ENCODE measurements at places on chromosomes 2 and 18.

- DNase-seq: no peak
These were observed 127.1 kb downstream of the CERS6 start for GRCh38 chr2:168583064-168583709.

DNA sequence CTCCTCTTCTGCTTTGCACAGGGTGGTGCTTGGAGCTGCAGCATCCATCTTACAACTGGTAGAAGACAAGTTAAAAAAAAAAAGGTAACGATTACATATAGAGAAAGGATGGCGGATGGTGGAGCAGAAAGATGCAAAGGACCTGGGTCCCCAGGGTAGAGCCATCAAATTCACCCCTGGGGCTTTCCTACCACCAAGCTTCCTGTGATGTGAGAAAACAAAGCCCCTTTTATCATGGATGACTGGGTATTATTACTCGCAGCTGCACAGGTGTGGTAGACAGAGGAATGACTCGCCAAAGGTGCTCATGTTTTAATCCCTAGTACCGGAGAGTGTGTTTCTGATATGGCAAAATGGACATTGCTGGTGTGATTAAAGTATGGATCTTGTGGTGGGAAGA, 1.3 kb upstream of the ACOXL start:
- no peak for DNase-seq

- DNase-seq: no peak
These were observed 84.7 kb downstream of the GLI2 start for GRCh38 chr2:120820263-120820952.

DNA sequence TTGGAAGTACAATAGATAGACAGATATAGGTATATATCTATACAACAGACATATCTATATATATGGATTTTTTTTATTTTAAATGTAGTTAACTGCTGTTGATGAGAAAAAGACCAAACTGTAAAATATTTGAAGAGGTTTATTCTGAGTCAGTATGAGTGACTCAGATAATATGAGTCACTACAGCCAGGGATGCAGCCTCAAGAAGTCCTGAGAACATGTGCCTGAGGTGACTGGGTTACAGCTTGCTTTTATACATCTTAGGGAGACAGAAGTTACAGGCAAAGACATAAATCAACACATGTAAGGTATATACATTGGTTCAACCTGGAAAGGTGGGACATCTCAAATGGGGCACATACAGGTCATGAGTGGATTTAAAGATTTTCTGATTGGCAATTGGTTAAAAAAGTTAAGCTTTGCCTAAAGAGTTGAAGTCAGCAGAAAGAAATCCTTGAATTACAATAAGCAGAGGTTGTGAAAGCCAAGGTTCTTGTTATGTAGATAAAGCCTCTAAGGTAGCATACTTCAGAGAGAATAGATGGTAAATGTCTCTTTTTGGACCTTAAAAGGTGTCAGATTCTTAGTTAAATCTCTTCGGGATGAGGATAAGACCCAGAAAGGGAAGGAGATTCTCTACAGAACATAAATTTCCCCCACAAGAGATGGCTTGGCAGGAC, 149.9 kb downstream of the RBM43 start:
- no peak for DNase-seq

GRCh38 chr2:127355407-127356008, 32.3 kb downstream of the MAP3K2 start:
- DNase-seq: no peak

- DNase-seq: no peak
These were observed 38.6 kb upstream of the PLB1 start for GRCh38 chr2:28457237-28457636.

GRCh38 chr2:193566886-193567285, 1372.2 kb upstream of the TMEFF2 start:
- no peak for DNase-seq

GRCh38 chr2:30775833-30776232, 31.4 kb downstream of the CAPN13 start:
- DNase-seq: no peak

- no peak for DNase-seq
These were observed 339.4 kb downstream of the BCL11A start for GRCh38 chr2:60213865-60214625.

DNA sequence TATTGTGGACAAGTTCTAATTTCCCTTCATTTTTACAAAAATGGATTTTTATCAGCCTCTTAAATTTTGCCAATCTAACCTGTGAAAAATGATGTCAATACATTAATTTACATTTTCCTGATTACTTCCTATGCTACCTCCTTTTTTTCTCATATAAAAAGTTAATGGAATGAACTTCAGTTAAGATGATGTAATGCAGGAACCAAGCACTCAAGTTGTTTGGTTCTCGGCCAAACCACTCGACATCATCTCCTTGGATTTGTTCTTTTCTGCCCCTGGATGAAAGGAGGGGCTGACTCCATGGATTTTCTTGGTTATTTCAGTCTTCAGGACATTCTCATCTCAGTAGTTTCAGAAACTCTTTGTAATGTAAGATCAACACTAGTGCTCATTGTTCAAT, 253.1 kb upstream of the NXPH2 start:
- DNase-seq: no peak

DNA sequence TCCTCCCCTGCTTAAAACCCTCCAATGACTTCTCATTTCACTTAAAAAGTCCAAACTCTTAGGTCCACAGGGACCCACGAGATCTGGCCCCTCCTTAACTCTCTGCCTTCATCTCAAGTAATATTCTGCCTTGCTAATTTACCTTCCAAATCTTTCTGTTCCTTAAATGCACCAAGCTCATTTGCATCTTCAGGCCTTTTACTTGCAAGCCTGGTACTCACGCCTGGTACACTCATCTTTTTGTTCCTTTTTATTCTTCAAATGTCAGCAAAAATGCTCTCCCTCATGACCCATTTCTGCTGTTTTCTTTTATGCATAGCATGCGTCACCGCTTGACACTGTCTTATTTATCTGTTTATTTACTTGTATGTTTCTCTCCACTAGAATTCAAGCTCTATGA, 2.7 kb upstream of the WIPF1 start:
- no peak for DNase-seq

GRCh38 chr2:104744537-104744936, 109.4 kb upstream of the POU3F3 start:
- DNase-seq: no peak

DNA sequence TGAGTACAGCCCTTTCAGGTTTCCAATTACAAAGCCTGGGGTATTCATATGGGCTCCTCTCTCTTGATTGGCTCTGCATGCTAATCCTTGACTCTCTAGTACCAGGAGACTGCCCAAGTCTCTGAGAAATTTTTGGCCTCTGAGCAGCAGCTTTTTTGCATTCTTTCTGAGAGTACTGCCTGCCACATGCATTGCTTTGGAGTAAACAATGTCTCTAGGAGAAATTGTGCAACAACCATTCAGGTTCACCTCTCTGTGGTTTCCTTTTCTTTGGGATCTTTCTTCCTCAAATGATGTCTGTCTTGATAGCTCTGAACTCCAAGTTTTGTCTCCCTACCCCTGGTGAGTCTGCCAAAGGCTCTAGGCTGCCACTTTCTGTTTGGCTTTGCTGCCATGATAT, 115.8 kb upstream of the SETBP1 start:
- peak; percentile 69 for DNase-seq

- DNase-seq: no peak
These were observed 349.0 kb upstream of the TNP1 start for GRCh38 chr2:217208867-217209266.

DNA sequence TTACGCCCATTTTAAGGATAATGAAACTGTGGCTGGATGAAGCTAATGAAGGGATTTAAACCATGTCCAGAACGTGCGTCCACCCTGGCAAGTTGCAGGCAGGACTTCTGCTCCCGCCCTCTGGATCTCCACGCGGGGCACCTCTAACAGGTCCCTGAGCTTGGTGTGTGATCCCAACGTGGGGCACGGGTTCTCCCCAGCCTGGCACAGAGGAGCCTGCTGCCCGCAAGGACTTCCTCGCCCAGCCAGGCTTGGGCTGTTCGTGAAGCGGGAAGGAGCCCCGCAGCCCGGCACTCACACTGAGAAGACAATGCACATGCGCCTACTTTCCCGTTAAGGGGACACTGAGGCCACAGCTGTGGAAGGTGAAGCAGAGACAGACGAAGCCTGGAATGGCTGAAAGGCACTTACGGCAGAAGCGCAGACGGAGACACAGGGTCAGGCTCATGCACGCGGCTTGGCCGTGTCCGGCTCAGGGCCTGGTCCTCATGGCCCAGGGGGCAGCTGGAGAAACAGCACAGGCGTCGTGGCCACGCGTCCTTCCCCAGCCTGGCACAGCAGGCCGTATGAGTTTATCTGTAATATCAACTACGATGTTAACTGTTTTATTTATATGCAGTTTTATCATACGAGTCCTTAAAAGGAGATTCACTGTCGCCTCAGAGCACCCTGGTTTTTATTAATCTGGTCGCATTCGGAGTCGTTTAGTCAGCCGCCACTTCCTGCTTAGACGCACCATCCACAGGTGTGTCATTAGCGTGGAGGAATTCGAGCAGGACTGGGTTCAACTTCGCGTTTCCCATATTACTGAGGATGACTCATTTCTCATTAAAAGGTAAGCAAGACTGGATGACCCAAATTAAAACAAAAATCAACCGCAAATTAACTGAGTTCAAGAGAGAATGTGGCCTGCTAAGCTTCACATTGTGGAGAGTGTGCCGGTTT, 835.9 kb downstream of the GALR1 start:
- DNase-seq: no peak

DNA sequence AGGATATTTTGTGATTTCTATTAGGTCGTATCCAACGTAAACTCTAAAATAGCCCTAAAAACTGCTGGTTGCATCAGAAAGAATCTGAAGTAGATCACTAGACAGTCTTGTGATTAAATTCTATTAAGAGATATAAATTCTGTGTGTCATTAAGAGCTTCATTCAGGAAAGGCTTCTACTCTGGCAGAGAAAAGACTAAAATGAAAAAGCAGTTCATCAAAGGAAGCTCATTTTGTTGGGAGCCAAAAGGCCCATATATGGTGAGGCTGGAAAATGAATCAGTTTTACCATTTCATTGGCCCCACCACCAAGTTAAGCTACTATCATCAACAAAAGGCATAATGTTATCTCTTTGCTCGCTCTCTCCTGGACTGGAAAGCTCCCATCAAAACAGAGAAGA, 261.1 kb downstream of the SATB2 start:
- DNase-seq: no peak

- DNase-seq: no peak
These were observed 13.3 kb upstream of the CNRIP1 start for GRCh38 chr2:68333009-68333408.

DNA sequence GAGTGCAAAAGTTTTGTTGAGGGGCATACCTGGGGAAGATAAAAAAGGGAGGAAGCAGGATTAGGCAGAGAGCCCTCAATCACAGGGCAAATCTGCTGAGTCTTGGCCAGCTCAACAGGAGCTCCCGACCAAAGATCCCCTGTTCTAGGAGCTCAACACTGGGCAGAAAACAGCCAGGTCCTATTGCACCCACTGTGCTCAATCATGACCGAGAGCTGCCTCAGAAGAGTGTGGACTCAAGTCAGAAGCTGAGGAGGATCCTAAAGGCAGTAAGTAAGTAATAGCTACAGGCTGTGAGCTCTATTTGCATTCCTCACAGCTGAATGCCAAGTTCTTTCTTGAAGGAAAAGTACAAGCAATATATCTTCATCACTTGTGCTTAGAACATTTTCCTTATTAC, 334.4 kb upstream of the NRP2 start:
- DNase-seq: no peak

DNA sequence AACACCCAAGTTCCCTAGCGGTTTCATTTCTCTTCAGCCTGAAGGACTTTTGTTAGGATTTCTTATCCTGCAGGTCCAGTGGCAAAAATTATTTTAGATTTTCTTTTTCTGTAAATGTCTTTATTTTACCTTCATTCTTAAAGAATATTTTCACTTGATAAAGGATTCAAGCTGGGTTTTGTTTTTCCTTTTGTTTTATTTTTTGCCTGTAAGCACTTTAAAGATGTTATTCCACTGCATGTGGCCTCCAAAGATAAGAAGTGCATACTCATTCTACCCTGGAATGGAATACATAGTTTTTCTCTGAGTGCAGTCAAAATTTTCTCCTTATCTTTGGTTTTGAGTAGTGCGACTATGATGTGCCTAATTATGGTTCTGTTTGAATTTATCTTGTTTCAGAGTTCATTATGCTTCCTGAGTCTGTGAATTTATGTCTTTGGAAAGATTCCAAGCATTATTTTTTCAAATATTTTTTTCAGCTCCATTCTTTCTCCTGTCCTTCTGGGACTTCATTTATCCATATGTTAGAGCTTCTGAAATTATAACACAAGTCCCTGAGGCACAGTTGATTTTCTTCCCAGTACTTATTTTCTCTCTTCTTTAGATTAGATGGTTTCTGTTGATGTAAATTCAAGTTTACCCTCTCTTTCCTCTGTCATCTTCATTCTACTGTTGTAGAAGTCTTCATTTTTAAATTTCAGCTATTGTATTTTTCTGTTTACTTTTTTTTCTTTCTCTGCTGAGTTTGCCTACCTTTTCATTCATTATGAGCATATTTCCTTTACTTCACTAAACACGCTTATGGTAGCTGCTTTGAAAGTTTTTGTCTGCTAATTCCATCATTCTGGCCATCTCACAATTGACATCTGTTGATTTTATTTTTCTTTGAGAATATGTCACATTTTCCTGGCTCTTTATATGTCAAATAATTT, 69.6 kb downstream of the MAPRE2 start:
- DNase-seq: no peak

DNA sequence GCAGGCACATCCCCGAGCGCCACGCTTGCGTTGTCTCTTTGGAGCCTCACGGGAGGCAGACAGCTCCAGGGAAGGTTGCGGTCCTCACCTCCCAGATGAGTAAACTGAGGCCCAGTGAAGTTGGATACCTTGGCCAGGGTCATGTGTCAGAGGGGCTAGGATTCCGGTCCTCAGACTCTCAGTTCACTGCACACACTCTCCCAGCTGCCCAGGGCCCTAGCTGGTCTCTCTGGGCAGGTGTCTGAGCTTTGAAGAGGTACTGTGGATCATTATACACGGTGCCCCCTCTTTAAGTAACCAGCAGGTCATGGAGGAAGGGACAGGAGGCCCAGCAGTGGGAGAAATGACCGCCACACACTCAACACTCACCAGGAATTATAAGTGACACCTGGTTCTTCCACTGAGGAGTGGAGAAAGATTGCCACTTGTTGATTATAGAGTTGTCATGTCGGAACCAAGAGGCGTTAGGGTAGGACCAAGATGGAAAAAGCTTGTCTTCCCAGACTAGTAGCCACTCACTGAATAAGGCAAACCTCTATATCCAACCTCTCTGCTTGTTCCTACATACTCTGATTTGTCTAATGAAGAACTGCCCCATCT, 588 bp downstream of the TMEM214 start:
- no peak for DNase-seq

DNA sequence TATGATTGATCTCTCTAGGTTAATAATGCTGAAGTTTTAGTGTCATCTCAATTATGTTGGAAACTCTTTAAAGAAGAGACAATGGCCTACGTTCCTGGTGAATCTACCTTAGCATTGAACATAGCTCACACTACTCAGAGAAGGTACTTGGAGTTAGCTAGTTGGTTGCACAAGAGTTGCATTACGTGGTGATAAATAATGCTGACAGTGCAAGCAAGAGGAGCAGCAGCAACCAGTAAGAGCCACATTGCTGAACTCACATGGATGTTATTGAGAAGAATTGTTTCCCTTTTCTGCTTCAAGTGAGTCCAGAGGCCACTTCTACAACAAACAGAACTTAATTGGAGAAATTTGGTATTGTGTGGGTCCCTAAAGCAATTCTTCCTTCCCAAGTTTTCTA, 737.1 kb downstream of the TDRD15 start:
- DNase-seq: no peak

GRCh38 chr2:19635951-19636510, 265.8 kb downstream of the TTC32 start:
- no peak for DNase-seq
